ENCODE measurements at places on chromosomes 2 and 18.
A peak's percentile ranks its signal among the peaks of the same experiment; 100 is the strongest.

DNA sequence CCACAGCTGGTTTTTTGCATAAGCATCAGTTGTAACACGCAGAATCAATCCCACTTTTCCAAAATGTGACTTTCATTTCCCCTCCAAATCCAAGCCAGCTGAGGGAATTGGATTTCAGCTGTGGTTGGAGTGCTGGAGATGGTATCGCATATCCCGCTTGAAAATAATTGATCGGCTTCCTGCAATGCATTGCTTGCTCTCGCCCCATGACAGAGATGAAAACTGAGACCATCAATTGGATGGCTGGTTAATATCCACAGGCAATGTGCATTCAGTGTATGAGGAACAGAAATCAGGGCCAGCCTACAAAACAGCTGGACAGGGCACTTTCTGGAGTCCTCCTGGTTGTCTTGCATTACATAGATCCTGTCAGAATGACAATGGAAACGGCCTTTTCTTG is 135.3 kb downstream of the MAIP1 start:
- no peaks in the 10 kb centered on the region for H3K27me3 ChIP-seq
- no peak for DNase-seq
- no peak overlapping the region for H3K27ac ChIP-seq
- H3K36me3 ChIP-seq = no peaks in the 10 kb centered on the region
- H3K4me3 ChIP-seq = no peak overlapping the region

GRCh38 chr2:235371018-235371417 is 122.8 kb upstream of the AGAP1 start:
- no peaks in the 10 kb centered on the region for H3K36me3 ChIP-seq
- peaks cover 7% of the 10 kb centered on the region for H3K4me1 ChIP-seq
- peaks cover 42% of the 10 kb centered on the region for H3K27me3 ChIP-seq
- no peak overlapping the region for H3K4me3 ChIP-seq
- no peak for DNase-seq

- H3K27me3 ChIP-seq = no peaks in the 10 kb centered on the region
- no peak for DNase-seq
- H3K4me3 ChIP-seq = no peak overlapping the region
These were observed 91.1 kb upstream of the NOL4 start for GRCh38 chr18:34315591-34316352.

- peaks cover 41% of the 10 kb centered on the region for H3K4me1 ChIP-seq
- no peaks in the 10 kb centered on the region for H3K36me3 ChIP-seq
- H3K4me3 ChIP-seq = no peak overlapping the region
- no peak overlapping the region for H3K27ac ChIP-seq
- no peaks in the 10 kb centered on the region for H3K27me3 ChIP-seq
These were observed 38.3 kb downstream of the LRRFIP1 start for GRCh38 chr2:237665713-237666143.

DNA sequence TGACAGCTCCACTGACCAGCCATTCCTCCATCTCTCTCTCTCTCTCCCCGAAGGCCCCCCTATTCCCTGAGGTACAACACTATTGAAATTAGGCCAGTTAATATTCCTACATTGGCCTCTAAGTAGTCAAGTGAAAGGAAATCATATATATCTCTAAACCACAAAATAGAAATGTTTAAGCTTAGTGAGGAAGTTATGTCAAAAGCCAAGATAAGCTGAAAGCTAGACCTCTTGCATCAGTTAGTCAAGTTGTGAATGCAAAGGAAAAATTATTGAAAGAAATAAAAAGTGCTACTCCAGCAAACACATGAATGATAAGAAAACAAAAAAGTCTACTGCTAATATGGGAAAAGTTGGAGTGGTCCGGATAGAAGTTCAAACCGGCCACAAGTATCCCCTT is 301.3 kb upstream of the RBMS1 start:
- no peak overlapping the region for H3K4me3 ChIP-seq
- no peaks in the 10 kb centered on the region for H3K27me3 ChIP-seq
- H3K4me1 ChIP-seq = peaks cover 28% of the 10 kb centered on the region

DNA sequence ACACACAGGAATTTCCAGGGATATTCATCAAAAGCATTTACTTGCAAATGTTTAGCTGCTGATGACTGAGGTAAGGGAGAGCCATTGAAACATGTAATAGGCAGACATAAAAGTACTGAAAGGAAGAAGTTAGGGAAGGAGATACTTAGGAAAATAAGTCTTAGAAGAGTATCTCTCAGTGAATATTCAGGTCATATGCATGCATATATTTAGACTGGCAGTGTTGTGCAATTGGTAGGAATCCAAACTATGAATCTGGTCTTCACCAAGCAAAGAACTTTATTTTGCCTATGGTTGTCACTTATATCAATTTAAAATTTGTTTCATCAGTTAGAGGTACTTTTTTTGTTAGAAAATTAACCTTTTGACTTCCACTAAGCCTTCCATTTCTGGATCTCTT is 1490.7 kb downstream of the SUCLG1 start:
- no peak overlapping the region for H3K4me3 ChIP-seq
- no peak overlapping the region for H3K27ac ChIP-seq
- no peaks in the 10 kb centered on the region for H3K27me3 ChIP-seq
- H3K36me3 ChIP-seq = peaks cover 4% of the 10 kb centered on the region
- DNase-seq = no peak

GRCh38 chr2:19367326-19367725 is 8.9 kb upstream of the OSR1 start:
- no peak overlapping the region for H3K4me3 ChIP-seq
- no peaks in the 10 kb centered on the region for H3K36me3 ChIP-seq
- H3K27me3 ChIP-seq = peaks cover 96% of the 10 kb centered on the region
- DNase-seq = no peak
- no peak overlapping the region for H3K27ac ChIP-seq

DNA sequence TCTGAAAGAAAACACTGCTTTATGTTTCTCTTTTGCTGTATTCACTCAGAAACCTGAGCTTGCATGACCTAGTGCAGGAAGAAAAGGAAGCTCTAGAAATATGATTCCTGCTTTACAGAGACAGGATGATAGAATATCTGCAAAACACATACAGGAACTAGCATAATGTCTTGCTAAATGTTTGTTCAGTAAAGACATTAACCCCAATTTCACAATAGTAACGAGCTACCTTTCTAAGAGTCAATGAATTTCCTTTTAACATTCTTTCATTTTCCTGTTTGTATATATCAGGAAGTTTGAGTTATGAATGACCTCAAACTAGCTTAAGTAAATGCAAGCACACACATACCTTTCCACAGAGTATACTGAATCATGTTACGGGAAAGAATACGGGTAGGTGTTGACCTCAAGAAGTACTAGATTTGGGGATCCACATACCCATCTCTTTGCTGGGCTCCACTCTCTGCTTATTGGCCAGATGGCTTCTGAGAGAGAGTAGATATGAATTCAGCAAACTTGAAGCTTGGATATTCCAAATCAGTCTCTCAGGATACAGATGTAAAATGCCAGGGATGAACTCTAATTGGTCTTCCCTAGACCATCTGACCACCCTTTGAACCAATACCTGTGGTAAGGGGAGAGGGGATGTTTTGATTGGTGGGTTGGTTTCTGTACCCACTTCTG is 18.2 kb upstream of the ACSL3 start:
- H3K36me3 ChIP-seq = no peaks in the 10 kb centered on the region
- peak overlapping the region; percentile 78 for H3K27ac ChIP-seq
- no peaks in the 10 kb centered on the region for H3K27me3 ChIP-seq
- DNase-seq = no peak
- H3K4me3 ChIP-seq = no peak overlapping the region

GRCh38 chr2:173830170-173830569 is 135.0 kb downstream of the SP3 start:
- H3K27me3 ChIP-seq = no peaks in the 10 kb centered on the region
- DNase-seq = no peak
- no peak overlapping the region for H3K27ac ChIP-seq
- no peak overlapping the region for H3K4me3 ChIP-seq
- H3K4me1 ChIP-seq = peaks cover 29% of the 10 kb centered on the region
- H3K36me3 ChIP-seq = no peaks in the 10 kb centered on the region

DNA sequence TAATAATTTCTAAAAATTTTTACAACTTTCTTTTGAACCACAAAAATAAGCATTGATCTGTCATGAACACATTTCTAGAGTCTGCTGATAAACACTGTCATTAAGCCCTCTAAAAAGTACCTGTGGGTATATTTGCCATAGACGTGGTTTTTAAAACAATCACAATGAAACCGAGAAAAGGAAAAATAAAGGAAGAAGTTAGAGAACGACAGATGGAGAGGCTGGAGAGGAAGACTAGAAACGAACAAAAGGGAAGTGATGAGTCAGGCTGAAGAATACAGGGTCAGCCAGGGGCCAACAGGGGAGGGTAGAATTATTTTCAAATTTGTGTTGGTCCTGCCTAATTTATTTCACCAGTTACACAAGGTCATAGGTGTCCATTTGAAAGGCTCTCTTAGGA is 62.0 kb downstream of the MYL12B start:
- H3K27ac ChIP-seq = peak overlapping the region; percentile 39
- no peaks in the 10 kb centered on the region for H3K27me3 ChIP-seq
- peaks cover 48% of the 10 kb centered on the region for H3K4me1 ChIP-seq
- peaks cover 4% of the 10 kb centered on the region for H3K36me3 ChIP-seq

GRCh38 chr2:235701206-235701981 is 207.6 kb downstream of the AGAP1 start:
- H3K27me3 ChIP-seq = no peaks in the 10 kb centered on the region
- DNase-seq = no peak
- H3K36me3 ChIP-seq = no peaks in the 10 kb centered on the region
- no peak overlapping the region for H3K27ac ChIP-seq

DNA sequence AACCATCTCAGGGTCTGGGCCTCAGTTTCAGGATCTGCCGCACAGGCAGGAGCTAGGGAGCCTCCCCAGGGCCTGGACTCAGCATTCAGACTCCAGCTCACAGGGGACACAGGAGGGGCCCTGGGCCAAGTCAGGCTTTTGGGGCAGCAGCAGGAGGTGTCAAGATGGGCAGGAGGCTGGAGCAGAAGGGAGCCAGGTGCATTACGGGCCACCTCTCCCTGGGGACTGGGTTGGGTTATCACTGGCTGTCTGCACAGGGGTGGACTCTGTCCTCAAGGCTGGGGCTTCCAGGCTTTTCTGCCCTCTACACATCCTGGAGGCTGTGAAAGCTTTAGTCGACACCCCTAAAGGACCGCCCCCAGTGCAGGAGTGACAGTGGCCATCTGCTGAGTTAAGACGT is 20.0 kb downstream of the AQP12A start:
- no peak overlapping the region for H3K4me3 ChIP-seq
- H3K4me1 ChIP-seq = peaks cover 14% of the 10 kb centered on the region
- no peaks in the 10 kb centered on the region for H3K36me3 ChIP-seq
- H3K27ac ChIP-seq = no peak overlapping the region

DNA sequence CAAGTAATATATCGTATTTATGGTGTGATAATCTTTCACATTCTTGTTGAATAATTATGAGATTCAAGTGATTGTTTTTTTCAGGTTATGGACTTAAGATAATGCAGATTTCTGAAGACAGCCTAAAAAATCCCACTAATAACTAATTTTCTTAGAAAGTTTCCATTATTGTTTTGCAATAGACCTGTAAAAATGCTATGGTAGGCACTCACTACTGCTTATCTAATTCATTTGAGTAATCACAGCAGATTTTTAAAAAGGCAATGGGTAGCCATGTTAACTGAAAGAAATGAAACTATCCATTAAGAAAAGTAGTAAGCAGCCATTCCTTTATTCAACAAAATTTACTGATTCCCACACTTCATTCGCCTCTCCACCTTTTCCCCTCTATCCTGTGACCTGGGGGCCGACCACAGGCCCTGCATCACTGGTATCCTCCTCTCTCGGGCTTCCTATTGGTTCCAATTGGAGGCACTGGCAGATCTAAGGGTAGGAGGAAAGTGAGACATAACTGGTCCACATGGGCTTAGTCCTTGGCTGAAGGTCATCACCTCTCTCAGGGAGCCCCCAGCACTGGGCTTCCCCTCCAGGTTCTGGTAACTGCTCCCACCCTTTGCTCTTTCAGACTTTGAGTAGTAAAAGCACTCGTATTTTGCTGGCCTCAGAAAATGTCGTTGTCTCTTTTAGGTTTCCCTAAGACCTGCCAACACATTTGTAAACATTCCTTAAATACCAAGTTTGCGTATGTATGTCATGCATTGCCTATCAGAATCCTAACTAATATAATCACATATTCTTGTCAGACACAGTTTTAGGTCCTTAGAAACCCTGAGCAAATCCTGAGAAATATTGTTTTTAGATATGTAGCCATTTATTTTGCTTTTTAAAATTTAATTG is 18.5 kb downstream of the RBMS1 start:
- H3K4me1 ChIP-seq = peaks cover 46% of the 10 kb centered on the region
- peak overlapping the region; percentile 94 for H3K27ac ChIP-seq
- no peak overlapping the region for H3K4me3 ChIP-seq
- peaks cover 4% of the 10 kb centered on the region for H3K36me3 ChIP-seq

All from mesothelial cell of epicardium (in vitro differentiated cells).